ENCODE measurements at places on chromosomes 1 and 21.

DNA sequence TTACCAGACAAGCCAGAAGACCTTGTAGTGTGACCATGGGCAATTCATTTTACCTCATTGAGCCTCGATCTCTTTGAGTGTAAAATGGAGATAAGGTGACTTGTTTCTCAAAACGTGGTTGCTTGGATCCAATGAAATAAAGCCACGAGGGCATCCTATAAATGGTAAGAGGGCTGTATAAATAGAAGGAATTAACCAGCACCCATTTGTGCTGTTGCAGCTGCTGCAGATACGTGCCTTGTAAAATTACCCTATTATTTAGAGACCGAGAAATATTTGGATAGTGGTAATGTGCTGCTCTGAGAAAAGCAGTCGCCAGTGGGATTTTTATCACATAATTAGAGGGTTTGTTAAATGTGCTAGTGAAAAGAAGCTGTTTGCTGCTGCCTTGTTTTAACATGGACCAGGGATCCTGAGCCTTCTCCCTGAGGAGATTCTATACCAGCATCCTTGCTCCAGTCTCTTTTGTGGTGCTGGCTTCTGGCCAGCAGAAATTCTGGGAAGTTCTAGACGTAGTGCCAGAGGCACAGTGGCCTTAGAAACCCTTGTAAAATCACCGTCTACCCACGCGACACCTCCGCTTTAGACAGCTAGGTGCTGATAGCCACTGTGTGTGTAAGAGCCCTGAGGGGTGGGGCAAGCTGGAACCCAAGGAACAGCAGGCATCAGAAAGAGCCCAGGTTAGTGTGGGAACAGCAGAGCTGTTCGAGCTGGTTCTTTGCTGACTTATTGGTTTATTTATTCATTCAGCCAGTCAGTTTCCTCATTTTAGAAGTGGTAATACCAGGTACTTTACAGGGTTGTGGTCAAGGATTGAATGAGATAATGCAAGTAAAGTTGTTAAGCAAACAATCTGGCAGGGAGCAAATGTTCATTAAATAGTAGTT, 137.5 kb downstream of the NOS1AP start:
- no peak for DNase-seq

DNA sequence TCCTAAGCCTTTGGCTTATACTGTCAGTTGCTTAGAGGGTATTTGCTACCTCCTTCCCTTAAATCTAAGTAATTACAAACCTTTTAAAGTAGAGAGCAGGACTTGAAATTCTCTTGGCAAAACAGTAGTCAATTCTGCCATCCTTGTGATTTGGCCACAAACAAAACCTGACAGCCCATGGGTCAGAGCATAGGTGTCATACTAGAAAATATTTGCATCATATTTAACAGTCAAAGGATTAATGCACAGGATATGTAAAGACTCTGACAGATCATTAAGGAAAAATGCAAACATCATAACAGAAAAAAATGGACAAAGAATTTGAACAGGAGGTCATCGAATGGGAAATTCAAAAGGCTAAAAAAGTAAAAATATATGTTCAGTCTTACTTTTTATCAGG, 50.5 kb downstream of the ZFYVE9 start:
- DNase-seq: peak; percentile 37

DNA sequence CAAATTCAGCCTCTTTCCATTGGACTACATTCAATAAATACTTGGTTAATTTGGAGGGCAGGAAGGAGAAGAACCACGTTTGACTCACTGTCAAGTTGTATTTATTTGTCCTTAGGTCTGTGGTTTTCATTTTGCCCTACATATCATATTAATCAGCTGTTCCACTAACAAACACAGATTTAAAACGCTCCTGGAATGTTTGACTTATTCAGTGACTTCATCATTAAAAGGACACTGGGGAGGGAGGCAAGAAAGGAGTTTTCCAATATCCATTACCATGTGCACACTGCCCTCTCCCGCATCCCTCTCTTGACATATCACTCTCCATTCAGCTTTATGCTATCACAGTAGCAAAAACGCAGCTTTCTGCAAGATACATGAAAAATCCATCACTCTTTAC, 98.2 kb upstream of the C1orf87 start:
- peak; percentile 69 for DNase-seq

- no peak for DNase-seq
These were observed 304.1 kb upstream of the USP24 start for GRCh38 chr1:55519276-55519675.

DNA sequence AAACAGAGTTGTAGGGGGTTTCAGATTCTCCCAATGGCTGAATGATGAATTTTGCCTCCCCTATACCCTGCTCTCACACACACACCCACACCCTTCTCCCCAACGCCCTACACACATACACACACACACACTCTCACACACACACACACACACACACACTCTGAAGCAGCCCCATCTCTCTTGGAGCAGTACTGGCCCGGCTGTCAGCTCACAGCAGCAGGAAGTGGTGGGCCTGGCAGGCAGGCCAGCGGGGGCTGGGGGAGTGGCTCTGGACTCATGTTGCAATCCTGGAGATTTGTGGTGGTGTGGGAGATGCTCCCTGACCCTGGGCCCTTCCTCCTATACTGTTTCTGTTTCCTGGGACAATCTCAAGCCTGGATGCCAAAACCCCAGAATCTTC, 2.2 kb downstream of the IKBKE start:
- DNase-seq: peak; percentile 81

DNA sequence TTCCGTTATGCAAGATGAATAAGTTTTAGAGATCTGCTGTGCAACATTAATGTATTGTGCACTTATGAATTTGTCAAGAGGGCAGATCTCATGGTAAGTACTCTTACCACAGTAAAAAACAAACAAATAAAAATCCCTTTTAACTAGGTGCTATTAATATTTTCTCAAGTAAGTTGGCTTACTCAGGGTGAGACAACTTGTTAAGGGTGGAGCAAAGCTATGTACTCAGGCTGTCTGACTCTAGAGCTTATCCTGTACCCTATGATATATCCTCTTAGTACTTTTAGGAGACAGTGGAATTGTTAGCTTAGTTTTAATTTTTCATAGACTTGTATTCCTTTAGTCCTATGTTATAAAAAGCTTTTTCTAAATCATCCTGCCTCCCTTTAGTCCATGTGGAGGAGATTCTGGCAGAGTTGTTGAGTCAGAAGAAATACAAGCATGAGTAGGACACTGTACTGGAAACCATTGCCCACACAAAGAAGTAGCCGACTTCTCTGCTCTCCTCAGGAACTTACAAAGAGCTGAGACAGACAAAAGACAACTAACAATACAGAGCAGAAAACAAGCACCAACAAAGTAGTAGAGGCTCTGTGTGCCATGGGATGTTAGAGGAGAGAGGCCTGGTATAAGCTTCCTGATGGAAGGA, 49.2 kb downstream of the S1PR1 start:
- no peak for DNase-seq

- DNase-seq: no peak
These were observed 44.9 kb upstream of the NR5A2 start for GRCh38 chr1:199982606-199983005.

GRCh38 chr1:11413986-11414391, 65.0 kb upstream of the DISP3 start:
- DNase-seq: no peak

GRCh38 chr1:2377751-2378440, 13.5 kb downstream of the MORN1 start:
- DNase-seq: no peak

DNA sequence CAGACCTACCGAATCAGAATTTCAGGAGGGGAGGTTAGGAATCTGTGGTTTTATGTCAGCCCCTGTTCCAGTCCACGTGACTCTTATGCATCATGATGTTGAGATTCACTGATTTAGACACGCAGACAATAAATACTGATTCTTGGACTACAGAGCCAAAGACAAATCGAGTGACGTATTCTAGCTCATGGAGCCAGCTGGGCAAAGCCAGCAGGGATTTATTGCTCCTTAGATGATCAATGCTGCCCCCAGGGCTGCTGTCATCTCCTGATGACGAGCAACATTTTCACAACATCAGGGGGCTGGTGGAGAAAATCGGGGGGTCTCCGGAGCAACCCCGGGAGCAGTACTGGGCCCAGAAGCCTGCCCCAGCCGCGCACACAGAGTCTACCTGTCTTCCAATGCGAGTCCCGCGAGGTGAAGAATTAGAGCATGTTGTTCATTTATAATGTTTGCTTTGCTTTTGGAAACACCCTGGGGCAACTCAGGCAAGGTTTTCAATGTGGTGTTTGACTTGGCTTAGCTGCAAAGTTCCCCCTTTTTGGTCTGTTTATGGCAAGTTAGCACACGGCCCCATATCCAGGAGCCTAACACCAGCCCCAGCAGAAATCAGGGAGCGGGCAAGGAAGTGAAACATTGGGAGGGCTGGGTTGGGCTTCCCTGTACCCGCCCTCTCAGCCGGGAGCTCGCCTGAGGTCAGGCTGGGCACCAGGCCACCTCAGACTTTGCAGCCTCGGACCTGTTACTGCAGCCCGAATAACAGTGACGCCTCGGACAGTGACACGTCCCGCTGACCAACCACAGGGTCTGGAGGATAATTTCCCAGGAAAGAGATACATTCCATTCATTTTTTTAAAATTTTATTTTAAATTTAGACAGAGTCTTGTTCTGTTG, 19.9 kb upstream of the CLDN14 start:
- no peak for DNase-seq

- no peak for DNase-seq
These were observed 783.2 kb upstream of the NEGR1 start for GRCh38 chr1:73065339-73066041.

DNA sequence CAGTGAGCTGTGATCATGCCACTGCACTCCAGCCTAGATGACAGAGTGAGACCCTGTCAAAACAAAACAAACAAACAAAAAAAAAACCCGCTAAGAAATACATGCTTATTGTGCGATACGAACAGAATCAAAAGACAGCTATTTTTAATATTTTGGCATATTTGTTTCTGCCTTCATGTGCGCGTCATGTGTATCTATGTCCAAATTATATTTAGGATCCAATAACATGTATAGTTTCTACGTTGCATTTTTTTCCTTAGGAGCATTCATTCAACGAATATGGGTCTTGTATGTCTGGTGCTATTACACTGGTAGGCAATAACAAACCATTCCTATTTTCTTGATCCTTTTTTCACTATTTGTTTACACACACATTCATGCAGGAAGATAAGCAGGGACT, 1.8 kb downstream of the CD46 start:
- no peak for DNase-seq

- no peak for DNase-seq
These were observed 57.6 kb downstream of the DNM3 start for GRCh38 chr1:171898941-171899340.

- no peak for DNase-seq
These were observed 19.4 kb downstream of the TNFSF4 start for GRCh38 chr1:173187671-173188237.

DNA sequence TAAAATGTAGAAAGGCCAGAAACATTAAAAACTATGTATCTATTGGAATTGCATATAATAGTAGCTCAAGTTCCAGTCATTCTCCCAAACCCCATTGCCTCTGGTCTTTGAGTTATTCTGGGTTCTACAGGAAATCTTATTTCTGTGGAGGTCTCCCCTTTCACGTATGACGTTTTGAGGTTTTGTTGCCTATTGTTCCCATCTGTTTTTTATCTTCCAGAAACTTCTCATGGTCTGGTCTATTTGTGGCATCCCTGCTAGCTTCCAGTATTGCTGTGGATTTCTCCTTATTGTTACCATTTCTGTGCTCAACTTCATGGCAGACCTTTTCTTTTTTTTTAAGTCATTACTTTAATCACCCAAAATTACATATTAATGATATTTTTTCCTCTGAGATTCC, 43.3 kb downstream of the DTL start:
- DNase-seq: peak; percentile 33

DNA sequence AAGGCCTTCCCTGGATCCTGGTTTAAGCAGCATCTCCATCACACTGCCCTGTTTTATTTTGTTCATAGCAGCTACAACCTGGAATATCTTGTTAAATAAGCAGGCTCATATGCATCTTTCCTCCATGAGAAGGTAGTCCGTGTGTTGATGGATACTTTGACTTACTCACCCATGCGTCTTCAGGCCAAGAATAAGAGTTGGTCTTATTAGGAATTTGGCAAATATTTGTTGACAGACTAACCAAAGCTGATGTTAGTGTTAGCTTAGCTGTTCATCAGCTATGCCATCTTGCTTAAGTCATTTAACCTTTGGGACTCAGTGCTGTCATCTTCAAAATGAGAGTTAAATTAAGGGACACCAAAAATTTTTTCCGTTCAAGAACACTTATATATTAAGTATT, 59.2 kb downstream of the SASS6 start:
- DNase-seq: no peak

DNA sequence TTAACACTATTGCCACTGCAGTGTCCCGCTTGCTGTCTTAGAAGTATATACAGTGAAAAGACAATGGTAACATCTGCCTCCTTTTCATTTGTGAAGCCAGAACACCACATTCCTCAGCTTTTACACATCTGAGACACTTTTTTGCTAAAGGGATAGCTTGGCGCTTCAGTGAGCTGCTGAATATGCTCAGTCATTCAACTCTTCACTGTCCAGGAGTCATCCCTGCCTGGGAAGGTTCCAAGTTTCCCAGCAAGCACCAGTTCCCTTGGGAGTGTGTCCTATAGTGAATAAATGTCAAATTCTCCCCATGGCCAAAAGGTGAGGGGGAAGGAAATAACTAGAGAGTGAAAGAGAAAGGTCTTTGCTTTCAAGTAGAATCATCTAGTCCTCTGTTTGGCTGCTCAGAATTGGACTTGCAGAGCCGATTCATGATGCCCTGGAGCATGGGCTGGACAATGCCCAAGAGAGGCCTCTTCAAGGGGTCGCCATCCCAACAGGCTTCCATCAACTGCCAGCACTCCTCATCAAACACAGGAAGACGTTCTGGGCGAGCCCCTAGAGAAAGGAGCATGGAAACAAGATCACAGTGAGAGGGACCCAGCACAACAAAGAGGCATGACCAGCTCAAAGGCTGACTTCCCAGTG, 25.5 kb upstream of the RBBP5 start:
- peak; percentile 90 for DNase-seq

DNA sequence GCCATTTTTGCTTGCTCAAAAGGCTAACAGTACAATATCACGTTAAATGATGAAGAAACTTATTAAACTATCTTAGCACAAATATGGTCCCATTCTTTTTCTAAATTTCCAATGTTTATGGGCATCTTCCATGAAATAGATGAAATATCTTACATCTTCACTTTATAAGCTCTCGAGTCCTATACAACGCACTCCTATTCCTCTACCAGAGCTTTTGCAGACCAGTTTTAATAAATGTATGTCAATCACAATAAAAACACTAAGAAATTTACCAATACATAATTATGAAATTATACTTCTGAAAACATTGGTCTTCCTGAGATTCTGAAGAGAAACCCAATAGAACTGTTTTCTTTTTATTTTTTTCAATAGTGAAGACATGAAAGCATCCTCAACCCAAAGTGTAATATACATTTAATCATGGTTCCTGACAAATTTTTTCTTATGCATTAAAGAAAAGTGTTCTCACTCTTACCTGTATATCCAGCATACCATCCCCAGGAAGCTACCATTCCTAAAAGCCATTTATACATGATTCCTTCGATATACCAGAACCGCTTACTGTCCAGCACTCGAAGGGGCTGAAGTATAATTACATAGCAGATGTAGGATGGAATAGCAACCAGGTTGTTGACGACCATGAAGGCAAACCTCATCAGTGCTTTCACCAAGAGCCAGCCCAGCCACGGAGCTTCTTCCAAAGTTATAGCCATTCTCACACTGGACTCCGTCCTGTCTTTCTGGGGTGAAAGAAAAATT, 1.8 kb downstream of the LPGAT1 start:
- no peak for DNase-seq

GRCh38 chr1:22575532-22576149, 12.4 kb downstream of the EPHA8 start:
- no peak for DNase-seq

GRCh38 chr1:47818682-47819573, 178.3 kb downstream of the TRABD2B start:
- peak; percentile 72 for DNase-seq

- DNase-seq: no peak
These were observed 17.1 kb downstream of the FBLIM1 start for GRCh38 chr1:15775706-15776105.

Data from fibroblast of upper back skin (primary cell).